ENCODE measurements at places on chromosomes 4 and X.

DNA sequence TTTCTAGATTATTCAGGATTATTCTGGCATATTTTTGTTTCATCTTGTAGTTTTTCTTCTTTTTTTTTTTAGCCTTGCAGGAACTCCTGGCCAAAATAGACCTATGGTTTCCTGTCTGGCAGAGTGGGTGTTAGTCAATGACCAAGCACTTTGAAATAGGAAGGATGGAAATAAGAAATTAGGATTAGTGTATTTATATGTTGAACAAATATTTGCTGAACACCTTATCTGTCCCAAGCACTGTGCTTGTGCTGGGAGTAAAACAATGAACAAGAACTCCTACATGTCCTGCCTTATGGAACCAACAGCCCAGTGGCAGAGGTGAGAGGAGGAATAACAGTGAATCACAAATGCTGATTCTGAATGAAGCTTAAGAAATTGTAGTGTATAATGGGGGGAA is 4.5 kb downstream of the MMRN1 start:
- DNase-seq, result no peak

DNA sequence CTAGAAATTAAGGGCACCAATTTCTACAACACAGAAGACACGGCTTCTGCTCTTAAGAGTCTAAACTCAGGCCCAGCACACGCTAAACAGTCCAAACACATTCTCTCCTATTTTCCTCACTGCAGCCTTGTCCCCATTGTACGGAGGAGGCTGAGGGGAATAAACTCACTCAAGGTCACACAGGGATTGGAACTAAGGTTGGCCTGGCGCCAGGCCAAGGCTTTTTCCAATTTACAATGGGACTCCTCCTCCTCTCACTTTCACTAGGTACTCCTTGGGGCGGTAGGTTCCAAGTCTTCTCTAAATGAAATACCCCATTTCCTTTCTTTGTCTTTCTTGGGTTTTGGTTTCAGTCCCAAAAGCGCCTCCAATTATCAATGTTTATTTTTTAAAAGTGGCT is 48.7 kb upstream of the CRMP1 start:
- no peak for DNase-seq

- no peak for DNase-seq
These were observed 371.6 kb upstream of the EMCN start for GRCh38 chr4:100889401-100889800.

- no peak for DNase-seq
These were observed 272.2 kb upstream of the CASK start for GRCh38 chrX:42195506-42195905.

GRCh38 chr4:165677081-165677480 is 196.0 kb upstream of the TLL1 start:
- no peak for DNase-seq

- no peak for DNase-seq
These were observed 40.7 kb upstream of the ASMTL start for GRCh38 chrX:1493412-1493811.

DNA sequence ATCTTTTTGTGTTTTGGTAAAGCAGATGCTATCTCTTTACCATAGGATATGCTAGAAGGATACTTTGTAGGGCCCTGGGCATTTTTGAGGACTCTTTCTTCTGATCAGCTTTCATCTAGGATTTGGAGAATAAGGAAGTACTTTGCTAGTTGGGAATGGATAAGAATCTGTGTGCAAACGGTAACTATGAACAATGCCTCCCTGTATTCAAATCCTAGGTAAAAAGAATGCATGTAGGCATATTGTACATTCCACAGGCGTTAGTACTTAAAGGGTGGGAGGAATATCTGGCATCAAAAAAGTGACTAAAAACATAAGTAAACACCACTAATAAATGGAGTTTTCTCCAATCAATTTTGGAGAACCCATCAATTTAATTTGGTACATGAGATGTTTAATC is 59.7 kb downstream of the SH3BGRL start:
- no peak for DNase-seq

DNA sequence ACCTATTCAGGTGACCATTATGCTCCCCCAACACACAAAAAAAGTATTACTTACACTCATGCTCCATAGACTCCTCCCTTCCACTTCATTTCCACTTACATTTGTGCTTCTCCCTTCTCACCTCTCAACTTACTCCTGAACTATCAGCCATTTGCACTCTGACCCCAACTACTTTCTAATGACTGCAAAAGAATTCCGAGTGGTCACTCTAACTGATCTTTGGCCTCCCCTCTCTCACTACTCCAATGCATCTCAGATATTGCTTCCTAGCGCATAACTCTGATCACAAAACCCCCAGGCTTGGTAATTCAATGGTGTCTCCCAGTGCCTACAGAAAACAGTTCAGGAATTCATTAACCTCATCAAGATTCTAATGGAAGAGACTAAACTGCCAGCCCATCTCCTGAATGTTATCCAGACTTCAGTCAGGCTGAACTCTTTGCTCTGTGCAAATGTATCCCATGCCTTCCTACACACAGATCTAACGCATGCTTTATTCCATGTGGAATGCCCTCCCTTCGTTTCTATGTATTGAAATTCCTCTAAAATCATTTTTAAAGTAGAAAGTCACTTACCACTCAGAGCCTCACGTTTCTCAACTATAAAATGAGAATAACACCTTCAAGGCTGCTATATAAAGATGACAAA is 61.1 kb downstream of the FRYL start:
- no peak for DNase-seq

GRCh38 chr4:77047037-77047436 is 28.8 kb downstream of the CCNI start:
- DNase-seq, result no peak

- DNase-seq, result no peak
These were observed 618 bp upstream of the FOXO4 start for GRCh38 chrX:71095033-71095432.

DNA sequence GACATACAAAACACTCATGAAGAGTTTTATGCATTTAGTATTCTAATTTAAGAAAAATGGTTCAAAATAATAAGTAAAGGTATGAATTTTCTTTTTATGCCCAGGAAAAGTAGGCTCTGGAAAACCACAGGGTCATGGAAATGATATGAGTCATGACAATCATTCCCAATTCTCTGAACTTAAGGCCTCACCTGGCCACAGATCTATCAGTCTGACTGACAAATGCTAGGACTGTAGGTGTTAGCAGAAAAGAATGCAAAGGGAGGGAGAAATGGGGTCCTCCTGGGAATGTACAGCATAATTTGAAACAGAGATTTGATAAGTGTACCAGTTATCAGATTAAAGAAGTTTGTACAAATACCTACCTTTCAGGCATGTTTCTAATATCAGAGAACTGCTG is 270.5 kb upstream of the ARSJ start:
- no peak for DNase-seq

DNA sequence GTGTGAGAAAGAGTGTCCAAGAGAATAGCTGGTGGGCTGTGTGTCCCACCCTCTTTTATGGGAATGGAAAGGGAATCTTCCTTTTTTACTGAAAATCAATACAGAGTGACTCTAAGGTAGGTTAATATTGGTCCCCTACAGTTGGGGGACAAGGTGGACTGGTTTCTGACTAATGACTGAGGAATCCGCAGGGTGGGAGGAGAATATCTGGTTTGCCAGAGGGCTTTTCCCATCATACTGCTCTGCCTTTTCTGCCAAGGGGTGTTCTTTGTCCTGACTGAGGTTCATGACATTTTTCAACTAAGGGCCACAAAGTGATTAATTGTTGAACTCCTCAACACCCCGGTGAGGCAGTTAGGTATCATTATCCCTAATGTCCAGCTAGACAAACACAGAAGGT is 261.6 kb downstream of the SPATA18 start:
- no peak for DNase-seq

DNA sequence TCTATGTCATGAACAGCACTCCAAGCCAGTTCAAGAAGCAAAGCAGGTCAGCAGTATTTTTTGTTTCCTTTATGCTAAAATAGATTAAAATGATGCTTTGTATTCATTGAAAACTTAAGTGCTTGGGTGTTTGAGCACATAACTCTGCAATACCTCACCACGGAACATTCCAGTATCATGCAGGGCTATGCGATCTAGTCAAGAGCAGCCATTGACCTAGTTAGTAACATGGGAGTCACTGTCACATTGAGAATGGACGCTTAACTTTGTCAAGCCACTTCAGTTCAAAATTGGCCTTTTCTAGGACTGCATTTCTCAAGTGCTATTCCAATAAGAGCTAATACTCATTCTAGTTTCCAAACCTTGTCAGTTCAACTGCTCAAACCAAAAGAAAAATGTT is 160.1 kb upstream of the FSTL5 start:
- no peak for DNase-seq

GRCh38 chrX:20459410-20460350 is 193.0 kb upstream of the RPS6KA3 start:
- no peak for DNase-seq

- DNase-seq, result no peak
These were observed 45.1 kb downstream of the KDR start for GRCh38 chr4:55080174-55080865.

DNA sequence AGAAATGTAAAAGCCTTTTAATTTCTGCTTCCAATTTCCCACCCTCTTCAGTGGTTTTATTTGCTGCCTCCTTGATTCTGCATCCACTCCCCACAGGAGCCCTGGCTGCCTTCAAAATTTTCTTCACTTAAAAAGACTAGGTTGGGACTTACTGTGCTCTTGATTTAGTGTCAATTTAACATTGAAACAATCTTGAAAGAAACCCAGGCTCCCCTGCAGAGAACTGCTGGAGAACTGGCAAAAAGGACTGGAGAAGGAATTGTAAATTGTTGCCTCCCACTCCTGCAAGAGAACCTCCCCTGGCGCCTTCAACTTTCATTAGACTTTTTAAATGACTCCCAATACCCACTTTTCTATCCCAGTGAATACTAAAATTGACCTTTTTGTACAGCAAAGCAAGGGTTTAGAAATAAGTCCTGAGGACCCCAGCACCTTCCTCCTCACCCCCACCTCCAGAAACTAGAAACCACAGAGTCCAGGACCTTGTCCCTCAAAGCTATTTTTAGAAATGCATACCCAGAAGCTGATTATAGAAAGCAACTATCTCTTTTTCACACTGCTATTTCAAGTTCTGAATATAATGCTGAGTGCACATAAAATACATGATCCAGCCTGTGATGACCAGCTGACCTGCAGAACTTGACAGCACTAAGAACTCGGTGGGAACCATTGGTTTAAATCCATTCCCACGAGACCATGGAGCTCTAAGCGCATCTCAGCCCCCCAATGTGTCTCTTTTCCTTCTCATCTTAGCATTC is 155.5 kb downstream of the INPP4B start:
- no peak for DNase-seq

DNA sequence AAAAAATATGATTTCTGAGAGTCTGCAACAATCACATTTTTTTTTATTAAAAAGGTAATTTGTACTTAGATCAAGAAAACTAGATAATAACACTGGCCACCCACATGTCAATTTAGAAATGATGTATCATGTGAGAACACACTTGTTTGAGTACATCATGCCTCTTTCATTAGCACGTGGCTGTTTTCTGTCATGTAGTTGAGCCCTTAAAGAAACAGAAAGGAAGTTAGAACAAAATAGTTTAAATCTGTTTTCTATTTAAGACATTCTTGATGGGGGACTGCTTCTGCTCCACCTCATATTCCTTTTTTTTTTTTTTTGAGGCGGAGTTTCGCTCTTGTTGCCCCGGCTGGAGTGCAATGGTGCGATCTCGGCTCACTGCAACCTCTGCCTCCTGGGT is 207.5 kb downstream of the NSUN7 start:
- DNase-seq, result no peak

- DNase-seq, result no peak
These were observed 141.7 kb downstream of the HHIP start for GRCh38 chr4:144787365-144788258.

DNA sequence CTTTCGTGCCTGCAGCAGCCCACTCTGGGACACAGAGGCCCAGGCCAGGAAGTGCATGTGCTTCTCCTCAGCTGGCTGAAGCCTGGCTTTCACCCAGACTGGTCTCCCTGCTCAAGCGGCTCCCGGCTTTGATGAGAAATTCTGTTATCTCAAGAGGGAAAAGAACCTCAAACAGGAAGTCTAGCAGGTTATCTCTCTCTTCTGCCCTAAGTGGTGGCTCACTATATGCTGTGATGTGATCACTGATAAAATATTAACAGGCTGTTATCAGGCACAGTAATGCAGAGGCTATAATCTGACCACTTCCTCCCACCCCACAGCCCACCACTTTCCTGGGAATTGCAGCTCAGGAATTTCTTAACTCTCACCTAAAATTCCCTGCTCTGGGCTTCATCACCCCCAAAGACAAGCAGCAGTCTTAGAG is 13.3 kb downstream of the CLDN2 start:
- DNase-seq, result no peak

- no peak for DNase-seq
These were observed 142.0 kb downstream of the CAMK2D start for GRCh38 chr4:113619526-113619925.

DNA sequence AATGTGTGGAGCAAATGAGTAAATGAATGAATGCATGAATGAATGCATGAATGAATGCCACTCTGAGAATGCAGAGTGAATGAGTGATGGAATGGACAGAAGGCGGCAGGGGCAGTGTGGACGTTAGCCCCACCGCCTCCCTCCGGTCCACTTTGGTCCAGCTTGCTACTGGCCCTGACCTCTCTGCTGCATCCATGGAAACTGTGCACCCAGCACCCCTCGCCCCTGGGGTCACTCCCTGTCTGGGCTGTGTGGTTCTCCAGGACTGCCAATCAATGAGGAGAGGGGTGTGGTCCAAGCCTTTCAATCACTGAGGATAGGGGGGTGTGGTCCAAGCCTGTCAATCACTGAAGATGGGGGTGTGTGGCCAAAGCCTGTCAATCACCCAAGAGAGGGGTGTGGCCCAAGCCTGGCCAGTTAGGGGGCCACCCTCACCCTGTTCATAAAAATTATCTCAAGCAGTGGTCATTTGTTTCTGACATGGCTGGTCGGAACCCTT is 39.2 kb upstream of the ASMTL start:
- no peak for DNase-seq

GRCh38 chr4:94175553-94176261 is 32.0 kb upstream of the SMARCAD1 start:
- no peak for DNase-seq

DNA sequence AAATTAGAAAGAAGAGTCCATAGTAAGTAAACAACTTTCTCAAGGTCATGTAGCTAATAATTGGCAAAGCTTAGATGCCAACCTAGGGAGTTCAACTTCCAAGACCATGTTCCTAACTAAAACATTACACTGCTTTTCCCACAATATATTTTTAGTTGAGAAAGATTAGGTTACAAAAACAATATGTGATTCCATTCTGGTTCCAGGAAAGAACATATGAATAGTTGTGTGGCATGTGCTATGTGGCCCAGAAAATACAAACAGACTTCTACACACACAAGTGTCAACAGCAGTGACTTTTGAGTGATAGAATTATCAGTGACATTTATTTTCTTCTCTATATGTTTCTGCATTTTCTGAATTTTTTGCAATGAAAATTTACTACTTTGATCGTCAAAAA is 62.7 kb upstream of the EDNRA start:
- no peak for DNase-seq

Data from dorsolateral prefrontal cortex (tissue), 122 donors.